ENCODE measurements at places on chromosomes 2 and 18.

GRCh38 chr2:129347486-129348217 lies 631.8 kb upstream of the RAB6C start:
- no peak for DNase-seq

- no peak for DNase-seq
These were observed 531.2 kb downstream of the NYAP2 start for GRCh38 chr2:225930687-225931086.

- DNase-seq: no peak
These were observed 618.8 kb upstream of the NRXN1 start for GRCh38 chr2:51650769-51651168.

DNA sequence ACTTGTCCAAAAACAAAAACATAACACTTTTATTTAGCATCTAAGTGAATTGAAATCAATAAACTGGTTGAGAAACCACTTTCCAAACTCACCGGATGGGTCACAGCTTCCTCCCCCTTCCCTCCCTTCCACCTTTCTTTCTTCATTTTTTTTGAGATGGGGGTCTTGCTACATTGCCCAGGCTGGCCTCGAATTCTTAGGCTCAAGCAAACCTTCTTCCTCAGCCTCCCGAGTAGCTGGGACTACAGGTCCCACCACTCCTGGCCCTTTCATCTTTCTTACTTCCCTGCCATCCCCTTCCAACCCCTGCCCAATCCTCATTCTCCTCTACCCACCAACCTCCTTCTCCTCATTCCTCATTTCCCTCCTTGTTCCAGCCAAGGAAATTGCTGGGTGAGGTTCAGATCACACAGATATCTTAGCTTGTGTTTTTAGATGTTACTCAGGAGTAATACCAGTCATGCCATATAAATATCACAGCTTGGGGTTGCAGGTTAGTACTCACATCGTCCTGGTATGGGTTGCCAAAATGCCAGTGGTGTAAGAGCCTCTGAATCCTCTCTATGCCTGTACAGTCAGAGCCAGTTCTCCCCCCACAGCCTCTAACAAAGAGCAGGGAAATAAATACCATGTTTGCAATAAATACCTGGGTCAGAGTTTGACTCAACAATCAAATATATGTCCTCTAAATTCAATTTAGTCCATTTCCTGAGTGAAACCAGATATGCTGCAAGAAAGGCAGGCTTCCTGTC lies 132.7 kb upstream of the NDUFV2 start:
- no peak for DNase-seq

- no peak for DNase-seq
These were observed 68.8 kb upstream of the SERTAD2 start for GRCh38 chr2:64722291-64723044.

DNA sequence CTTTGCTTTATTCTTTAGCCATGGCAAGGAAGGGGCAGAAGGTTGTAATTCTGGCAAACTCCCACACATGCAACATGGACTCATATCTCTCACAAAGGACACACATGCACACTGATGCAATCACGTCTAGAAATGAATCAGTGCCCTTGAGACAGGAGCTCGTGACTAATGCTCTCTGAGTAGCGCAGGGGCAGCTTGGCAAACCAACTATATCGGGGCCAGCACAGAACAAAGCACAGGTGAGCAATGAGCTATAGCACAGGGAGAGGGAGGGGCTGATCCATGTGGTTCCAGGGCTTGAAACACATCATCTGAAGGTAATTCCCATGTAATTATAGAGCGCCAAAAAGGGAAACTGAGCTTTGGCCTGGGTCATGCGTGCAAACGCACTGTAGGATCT lies 165.2 kb upstream of the KLF7 start:
- no peak for DNase-seq
